Neural crest cell (in vitro differentiated cells): ENCODE measurements at places on chromosomes 2 and 18. TPM values are rescaled to one million over a fixed set of nuclear protein-coding genes. Genes with fewer than 3 reads are reported as not detected.

Gene GAD1
- 0.39 and 0.82 TPM in 2 replicates for total RNA-seq

- DNase-seq, result no peak
Observed at GRCh38 chr2:234341306-234341985, 155.4 kb downstream of the ARL4C start.

DNA sequence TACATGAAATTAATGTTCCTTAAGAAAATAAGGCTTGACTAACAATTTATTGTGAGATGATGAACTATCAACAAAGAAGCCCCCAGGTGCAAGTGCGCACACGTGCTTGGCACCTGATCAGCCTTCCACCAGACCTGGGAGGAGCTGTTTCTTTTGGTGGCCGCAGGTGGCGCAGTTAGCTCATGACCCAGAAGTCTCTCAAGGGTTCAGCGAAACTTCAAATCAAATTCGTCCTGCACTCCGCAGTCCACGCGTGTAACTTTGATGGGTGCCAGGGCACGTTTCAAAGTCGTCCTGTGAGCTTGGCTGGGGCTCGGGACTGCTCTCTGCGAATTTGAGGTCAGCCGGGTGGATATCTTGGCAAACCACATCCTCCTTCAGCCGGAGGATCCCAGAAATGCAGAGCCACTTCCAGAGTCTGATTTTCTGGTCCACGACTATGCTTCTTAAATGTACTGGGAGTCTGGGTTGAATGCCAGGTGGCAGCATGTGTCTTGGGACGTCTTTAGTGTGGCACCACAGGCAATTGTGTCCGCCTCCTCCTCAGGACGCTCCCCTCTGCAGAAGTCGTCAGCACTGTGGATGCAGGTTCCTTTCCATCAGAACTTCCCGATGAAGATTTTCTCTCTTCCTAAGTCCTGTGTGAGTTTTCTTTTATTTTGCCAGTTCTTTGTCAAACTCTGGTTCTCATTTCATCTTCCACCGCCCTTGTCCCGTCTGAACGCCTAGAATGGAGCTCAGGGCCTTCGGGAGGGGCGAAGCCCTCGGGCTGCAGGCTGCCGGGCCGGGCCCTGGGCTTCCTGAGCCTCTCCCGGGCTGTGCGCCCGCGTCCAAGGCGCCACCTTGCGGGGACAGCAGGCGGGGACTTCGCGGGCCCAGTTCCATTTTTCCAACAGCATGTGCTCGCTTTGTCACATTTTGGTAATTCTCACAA lies 61.3 kb upstream of the RAPGEF4 start:
- DNase-seq, result peak; percentile 58

- DNase-seq, result no peak
Observed at GRCh38 chr2:177900082-177900481, 172.5 kb downstream of the PDE11A start.
